ENCODE measurements at places on chromosomes 4 and X.

GRCh38 chr4:94595880-94596483 lies 144.2 kb downstream of the PDLIM5 start:
- peak; percentile 33 for DNase-seq

GRCh38 chrX:43910012-43910411 lies 27.8 kb upstream of the MAOB start:
- no peak for DNase-seq

DNA sequence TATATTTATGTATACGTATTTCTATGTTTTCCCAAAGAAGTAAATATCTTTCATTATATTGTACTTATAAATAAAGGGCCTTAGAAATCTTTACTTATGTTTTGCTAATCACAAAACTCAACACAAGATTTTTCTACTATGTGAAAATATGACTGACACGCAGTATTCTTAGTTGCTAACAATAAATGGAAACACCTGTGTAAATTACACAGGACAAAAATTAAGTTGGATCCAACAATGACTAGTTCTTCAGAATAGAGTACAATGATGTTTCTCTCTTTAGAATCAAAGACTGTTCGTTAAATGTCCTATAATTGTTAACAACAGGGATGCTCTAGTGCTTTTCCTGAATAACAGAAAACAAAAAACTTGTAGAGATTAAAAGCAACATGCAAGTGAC lies 96.1 kb downstream of the PPP3CA start:
- no peak for DNase-seq

- DNase-seq, result no peak
Observed at GRCh38 chrX:45689971-45690370, 489.3 kb upstream of the DIPK2B start.

DNA sequence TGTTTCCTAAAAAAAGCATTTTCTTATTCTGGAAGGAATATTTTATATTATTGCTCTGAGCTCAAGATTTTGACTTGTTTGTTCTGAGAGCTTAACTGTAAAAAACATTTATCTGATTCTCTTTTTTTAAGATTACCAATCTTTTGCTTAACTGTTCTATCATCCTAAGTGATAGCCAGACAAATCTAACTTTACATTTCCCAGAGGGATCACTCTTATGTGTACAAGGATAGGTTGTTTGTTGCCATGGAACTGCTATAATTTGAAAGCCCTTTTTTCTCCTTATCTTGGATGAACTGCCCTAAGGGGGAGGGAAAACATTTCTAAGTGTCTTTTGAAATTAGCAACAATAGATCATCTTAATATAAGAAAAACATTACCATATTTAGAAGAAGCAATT lies 494.7 kb downstream of the TRAM1L1 start:
- DNase-seq, result no peak

GRCh38 chr4:47972181-47972580 lies 44.3 kb downstream of the CNGA1 start:
- DNase-seq, result no peak
